ENCODE measurements at places on chromosomes 16 and 17.

- no peak for DNase-seq
Observed at GRCh38 chr17:65403626-65404025, 157.8 kb downstream of the AXIN2 start.

DNA sequence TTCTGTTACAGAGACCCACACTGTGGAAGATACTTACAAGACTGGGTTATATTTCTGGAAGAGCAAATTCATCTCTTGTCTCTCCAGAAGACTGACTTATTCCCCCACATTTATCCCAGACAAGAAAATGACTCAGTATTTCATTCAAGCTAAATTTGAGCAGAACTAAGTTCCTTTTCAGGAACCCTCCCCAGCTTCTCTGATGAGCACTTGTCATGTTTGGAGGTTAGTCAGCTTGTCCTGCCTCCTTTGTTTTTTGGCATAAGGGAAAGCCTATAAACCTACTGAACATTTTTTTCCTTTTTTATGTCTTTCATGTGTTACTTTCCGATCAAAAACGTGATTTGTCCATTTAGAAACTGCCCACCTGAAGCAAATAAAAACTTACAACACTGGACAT lies 198.0 kb downstream of the C16orf95 start:
- DNase-seq, result no peak

- no peak for DNase-seq
Observed at GRCh38 chr17:12756786-12757185, 32.5 kb upstream of the ARHGAP44 start.

DNA sequence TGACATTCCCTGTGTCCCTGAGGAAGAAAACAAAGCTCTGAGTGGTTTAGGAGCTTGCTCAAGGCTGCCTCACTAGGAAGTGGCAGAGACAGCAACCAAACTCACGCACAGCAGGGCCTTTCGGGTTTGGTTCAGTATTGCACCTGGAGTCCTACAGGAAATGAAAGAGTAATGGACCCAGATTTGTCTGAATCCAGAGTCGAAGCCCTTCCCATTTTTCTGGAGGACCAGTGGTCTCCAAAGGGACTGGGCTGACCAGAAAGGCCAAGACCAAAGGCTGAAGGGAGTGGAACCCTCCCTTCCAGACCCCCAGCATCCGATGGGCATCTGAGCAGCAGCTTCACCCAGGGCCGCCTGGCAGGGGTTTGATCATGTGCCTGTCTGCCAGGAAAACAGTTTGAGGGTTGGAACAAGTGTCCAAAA lies 85.5 kb upstream of the RPL38 start:
- DNase-seq, result peak; percentile 34

DNA sequence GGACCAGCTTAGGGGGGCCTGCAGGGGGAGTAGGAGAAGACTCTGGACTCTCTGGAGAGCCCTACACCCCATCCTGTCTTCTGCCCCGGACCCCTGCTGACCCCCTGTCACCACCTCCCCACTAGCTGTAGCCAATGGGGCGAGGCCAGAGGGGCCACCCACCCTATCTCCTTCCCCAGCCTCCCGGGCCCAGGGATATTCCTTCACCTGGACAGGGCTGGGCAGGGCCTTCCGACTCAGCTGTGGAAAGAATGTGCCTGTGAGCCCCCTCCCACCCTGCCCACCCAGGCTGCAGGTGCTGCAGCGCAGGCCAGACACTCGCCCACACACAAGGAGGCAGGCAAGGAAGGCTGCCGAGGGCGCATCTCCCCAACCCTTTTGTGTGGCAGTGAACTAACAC lies 23.0 kb downstream of the TSPOAP1 start:
- DNase-seq, result no peak

DNA sequence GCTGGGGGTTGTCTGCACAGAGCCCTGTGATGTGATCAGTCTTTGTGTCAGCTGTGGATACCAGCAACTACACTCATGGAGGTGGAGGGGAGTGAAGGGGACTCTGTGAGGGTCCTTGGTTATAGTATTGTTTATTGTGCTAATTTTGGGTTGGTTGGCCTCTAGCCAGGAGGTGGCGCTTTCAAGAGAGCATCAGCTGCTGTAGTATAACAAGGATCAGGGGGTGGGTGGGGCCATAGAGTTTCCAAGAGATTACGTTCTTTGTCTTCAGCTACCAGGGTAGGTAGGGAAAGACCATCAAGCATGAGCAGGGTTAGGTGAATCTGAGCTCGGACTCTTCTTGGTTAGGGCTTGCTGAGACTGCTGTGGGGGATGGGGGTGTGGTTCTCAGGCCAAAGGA lies 97.1 kb upstream of the HS3ST3A1 start:
- no peak for DNase-seq

DNA sequence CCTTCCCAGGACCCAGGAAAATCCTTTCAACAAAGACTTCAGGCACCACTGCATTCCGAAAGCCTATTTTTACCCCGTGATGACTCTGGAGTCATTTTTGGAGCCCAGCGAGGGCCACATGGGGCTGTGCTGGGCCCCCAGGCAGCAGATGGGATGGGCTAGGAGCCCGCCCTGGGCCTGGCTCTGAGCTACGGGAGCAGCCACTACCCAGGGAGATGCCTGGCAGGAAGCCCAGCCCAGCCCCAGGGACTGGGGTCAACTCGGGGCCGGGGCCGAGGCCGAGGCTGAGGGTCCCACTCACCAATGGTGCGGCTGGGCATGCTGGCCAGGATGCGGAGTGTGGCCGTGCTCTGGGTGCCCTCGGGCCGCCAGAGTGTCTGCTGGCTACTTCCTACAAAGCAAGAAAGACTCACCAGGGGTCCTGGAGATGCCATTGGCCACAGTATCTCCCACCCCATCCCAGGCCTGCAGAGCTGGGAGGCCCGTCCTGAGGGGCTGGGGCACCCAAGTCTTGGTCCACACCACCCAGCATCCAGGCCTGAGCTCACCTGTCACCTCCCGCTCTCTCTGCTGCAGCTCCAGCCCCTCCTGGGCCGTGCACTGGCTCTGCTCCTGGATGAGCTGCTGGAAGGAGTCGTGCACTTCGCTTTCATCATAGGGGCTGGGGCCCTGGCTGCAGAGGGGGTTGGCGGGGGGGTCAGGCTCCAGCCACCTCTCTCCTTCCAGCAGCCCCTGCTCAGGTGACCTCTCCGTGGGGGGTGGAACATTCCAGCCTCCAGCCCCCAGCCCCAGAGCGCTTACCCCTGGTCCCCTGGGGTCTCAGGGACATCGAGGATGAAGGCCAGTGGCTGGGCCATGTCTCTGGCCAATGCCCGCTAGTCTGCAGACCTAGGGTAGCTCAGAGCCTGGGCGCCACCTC lies 2.3 kb downstream of the TMC6 start:
- DNase-seq, result no peak

- DNase-seq, result peak; percentile 88
Observed at GRCh38 chr17:43033948-43034881, 9.2 kb downstream of the RND2 start.

DNA sequence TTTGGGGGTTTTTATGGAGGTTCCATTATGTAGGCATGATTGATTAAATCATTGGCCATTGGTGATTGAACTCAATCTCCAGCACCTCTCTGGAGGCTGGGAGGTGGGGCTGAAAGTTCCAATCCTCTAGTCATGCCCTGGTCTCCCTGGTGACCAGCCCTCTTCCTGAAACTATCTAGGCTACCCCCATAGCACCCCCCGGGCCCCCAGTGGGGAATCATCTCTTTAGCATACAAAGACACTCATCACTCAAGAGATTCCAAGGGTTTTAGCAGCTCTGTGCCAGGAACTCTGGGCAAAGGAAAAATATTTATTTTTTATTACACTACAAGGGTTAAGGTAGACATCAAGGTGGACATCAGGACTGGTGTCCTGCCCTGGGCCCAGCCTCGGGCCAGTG lies 10.6 kb downstream of the SLC46A1 start:
- no peak for DNase-seq

Measured in NCI-H69 (cell line).